ENCODE measurements at places on chromosomes 1 and 21.

DNA sequence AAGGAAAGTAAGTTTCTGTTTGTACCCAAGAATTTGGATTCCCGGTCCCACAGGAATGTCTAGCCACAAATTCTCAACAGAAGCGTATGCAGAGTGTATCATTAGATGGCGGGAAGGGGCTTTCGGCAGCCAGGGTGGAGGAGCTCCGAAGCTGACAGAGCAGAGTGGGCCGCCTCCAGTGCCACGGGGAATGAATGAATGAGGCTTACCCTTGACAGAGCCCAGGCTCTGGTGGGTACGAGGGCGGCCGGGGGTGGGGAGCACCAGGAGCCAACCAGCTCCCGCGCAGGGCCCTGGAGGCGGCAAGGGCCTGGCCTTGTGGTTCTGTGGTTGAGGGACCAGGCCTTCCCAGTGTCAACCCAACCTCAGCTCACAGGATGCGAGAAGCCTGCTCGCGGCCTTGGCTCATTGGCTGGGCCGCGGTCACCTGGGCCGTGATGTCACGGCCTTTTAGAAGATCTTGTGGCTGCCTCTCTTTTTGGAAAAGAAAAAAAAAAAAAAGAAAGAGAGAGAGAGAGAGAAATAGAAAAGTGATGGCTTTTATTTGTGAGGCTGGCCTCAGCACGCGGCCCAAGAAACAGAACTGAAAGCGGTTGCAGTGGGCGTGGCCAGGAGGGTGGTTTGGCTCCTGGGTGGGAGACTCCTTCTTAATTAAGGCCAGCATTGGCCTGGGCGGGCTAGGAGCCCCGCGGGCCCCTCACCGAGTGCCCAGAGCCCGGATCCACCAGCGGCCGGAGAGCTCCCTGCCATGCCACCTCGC lies 34.9 kb upstream of the RUNX3 start:
- peak; percentile 20 for DNase-seq

DNA sequence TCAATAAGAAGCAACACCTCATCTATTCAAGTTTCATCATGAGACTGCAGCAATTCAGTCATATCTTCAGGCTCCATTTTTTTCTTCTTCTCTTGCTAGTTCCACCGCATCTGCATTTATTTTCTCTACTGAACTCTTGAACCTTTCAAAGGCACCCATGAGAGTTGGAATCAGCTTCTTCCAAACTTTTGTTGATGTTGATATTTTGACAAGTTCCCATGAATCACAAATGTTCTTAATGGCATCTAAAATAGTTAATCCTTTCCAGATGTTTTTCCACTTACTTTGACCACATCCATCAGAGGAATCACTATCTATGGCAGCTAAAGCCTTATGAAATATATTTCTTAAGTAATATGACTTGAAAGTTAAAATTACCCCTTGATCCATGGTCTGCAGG lies 434.3 kb downstream of the GPATCH2 start:
- DNase-seq: no peak

DNA sequence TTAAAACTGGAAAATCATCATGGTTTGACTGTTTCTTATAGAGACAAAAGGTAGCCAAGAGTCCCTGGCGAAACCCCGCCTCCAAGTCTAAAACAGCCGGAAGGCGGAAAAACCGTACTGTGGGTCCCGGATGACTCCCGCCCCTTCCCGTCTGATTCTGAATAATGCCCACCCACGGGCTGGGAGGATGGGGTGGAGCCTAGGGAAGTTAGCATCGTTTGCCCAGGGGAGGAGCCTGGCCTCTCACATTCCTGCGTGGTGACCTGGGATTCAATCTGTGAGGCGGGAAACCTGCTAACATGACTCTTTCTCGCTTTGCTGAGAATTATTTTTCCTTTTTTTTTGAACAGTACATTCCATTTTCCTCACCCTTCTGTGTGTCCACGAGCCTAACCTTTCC lies 124.9 kb downstream of the KCNK1 start:
- DNase-seq: no peak

DNA sequence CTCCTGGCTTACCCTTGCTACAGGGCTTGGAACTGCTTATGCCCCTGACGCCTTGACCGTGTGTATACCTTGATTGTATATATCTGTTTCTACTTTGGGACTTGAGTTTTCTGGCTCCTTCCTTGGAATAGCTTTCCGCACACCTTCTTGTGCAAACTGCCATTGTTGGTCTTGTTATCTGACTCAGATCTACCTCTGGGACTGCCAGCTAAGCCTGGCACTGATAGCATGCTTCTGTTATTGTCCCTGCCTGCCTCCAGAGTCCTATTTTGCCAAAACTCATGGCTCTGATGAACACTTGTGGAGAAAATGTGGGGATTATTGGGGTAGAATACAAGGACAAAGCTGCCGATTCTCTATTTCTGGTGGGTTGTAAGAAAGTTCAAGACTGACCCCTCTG lies 15.4 kb downstream of the FMOD start:
- DNase-seq: no peak

- no peak for DNase-seq
Observed at GRCh38 chr1:196121181-196121580, 487.1 kb downstream of the KCNT2 start.

DNA sequence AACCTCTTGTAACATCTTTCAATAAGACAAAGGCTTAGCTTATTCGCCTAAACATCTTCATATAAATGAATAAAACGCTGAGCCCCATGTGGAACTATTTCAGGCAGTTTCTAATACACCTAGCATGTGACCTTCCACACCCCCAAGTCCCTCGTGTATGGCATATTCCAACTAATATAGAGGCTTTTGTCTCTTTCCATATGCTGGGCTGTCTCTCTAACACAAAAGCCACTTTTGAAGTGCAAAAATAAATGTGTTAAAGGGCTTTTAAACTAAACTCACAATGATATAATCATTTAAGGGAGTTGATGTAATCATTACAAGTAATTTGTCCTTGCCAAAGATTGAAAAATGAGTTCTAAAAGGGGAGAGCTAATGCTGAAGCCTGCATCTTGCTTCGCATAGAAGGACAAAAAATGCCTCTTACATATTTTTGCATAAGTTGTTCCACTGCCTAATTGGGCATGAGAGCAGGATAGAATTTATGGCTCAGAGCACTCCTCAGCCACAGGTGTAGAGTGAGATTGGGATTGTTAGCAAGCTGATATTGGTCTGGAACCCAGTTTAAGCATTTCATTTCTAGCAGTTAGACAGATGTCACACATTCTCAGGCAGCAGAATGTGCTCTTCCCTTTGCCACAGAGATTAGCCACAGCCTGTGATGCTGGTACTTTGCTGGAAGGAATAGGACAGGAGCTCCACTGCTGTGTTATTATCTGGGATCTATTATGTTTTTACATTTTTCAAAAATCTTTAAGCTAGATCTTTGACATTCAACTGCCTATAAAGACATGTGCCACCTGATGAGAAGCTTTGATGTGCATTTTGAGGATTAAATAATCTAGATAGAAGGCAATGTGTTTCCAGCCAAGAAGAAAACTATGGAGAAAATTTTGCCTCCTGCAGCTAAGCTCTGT lies 1044.4 kb downstream of the ADGRL2 start:
- no peak for DNase-seq
